Pons (tissue), 1 donor: ENCODE measurements at places on chromosomes 2 and 18.

DNA sequence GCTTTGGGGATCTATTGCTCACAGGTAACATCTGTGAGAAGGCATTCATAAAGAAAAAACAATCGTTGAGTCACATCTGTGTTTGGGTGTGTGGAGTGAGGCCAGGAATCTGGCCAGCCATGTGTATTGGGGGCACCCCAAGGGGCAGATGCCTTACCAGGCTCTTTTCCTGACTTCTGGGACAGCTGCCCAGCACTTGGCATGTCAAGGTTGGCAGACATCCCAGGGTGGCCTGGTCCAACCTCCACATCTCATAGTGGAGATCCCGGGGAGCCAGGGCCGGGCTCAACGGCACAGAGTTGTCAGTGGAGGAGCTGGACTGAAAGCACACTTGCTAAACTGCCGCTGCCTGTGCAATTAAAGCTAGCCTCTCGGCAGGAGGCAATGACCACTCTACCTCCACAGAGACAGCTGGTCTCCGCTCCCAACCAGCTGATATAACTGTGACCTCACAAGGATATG lies 75.3 kb upstream of the MGAT4A start:
- DNase-seq = peak; percentile 58

DNA sequence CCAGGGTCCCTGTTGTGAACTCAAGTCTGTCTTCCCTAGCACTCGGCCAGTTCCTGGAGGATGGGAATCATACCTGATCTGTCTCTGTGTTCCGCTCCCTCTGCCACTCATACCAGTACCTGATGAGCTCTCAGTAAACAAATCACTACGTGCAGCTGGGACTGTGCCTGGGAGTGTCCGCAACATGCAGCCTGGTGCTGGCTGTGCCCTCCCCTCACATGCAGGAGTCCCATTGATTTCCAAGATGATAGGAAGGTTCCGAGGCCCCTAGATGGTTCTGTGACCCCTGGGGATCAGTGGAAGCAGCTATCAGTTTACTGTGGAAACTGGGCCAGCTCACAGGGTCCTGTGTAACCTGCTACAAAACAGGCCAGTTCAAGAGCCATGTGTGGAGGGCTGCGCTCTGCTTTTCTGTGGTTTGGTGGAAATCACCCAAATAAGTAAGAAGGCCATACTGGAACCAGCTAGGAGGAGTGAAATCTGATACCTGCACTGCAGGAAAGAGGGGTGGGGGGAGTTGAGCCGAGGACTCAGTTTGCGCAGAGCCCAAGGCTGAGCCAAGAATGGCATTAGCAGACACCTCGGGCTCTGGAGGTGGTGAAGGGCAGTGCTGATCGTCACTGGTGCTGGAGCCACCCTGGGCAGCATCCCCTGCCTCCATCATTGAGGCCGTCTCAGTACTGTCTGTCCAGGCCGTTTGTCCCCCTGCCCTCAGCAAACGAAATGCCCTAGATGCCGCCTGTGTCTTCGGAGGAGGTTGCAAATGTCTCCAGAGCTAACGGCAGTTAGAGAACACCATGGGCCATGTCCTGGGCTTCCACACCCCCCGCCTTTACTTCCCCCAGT lies 93.3 kb downstream of the KLHL29 start:
- DNase-seq = no peak

GRCh38 chr2:23593752-23594459 lies 208.9 kb downstream of the KLHL29 start:
- DNase-seq = no peak

GRCh38 chr18:24270358-24270936 lies 127.2 kb downstream of the OSBPL1A start:
- peak; percentile 60 for DNase-seq

GRCh38 chr2:110105608-110106467 lies 9.8 kb downstream of the MALL start:
- no peak for DNase-seq

- DNase-seq = peak; percentile 83
Measured at GRCh38 chr2:50401772-50402653, 629.9 kb downstream of the NRXN1 start.

DNA sequence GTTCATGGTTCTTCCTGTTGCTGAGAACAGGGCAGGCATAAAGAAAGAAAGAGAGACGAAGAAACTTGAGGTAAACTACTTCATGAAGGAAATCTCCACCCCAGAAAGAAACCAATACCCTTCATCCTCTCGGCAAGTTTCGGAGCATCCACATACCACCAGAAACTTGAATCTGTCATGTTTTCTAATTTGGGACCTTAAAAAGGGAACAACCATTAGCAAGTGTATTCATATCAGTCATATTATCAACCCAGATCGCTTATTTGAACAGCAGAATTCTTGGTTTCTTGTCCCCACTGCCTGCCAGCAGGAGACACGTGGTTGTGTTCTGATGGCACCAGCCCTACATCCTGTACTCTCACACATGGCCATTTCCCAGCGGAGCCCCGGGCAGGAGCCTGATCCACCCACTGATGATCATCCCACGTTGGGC lies 53.2 kb upstream of the FZD7 start:
- DNase-seq = no peak

GRCh38 chr2:42029171-42029570 lies 18.6 kb upstream of the PKDCC start:
- DNase-seq = no peak

GRCh38 chr2:141889788-141890187 lies 241.0 kb downstream of the LRP1B start:
- peak; percentile 75 for DNase-seq
